ENCODE measurements at places on chromosomes 6 and 20.

GRCh38 chr6:128007658-128008057 is 106.8 kb upstream of the THEMIS start:
- no peak for DNase-seq

DNA sequence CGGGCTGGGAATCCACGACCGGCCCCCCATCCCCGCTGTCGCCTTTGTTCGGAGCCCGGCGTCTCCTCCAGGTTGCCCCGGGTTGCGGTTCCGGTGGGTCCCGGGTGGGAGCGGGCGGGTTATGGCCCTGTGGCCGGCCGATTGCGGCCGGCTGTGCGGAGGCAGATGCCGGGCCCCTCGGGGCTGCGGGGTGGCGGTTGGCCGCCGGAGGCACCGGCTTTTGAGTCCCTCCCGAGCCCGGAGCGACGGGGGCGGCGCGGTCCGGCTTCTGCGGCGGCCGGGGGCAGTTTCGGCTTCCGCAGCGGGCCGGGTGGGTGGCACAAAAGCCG is 431 bp downstream of the LOC128125822 start:
- DNase-seq: no peak

- DNase-seq: no peak
Observed at GRCh38 chr20:16363506-16364319, 209.5 kb downstream of the KIF16B start.

- DNase-seq: no peak
Observed at GRCh38 chr6:88301888-88302768, 136.0 kb upstream of the CNR1 start.

- no peak for DNase-seq
Observed at GRCh38 chr6:63321821-63322220, 2.0 kb upstream of the LGSN start.

GRCh38 chr20:16113736-16114135 is 459.5 kb downstream of the KIF16B start:
- no peak for DNase-seq

GRCh38 chr6:98909236-98909635 is 38.5 kb downstream of the FBXL4 start:
- no peak for DNase-seq

DNA sequence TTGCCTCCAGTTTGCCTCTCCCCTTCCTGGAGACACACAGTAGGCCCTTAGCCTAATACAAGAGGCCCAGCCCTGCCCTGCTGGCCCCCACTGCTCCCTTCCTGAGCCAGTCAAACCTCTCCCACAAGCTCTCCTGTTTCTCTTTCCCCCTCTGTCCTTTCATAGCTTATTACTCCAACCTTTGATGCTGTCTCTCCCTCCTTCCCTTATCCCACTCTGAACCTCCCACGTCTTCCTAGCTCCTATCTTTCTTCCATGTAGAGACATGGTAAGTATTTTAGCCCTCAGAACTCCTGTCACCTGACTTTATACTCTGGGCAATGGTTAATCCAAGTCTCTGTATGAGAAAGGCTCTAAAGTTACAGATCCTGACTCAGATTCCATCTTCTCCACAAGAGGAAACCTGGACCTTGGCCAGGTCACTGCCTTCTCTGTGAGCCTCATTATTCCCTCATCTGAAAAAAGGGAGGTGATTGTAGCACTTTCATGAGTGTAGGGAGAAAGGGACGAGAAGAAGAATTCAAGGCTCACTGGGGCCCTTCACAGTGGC is 6.7 kb downstream of the TGIF2 start:
- no peak for DNase-seq

DNA sequence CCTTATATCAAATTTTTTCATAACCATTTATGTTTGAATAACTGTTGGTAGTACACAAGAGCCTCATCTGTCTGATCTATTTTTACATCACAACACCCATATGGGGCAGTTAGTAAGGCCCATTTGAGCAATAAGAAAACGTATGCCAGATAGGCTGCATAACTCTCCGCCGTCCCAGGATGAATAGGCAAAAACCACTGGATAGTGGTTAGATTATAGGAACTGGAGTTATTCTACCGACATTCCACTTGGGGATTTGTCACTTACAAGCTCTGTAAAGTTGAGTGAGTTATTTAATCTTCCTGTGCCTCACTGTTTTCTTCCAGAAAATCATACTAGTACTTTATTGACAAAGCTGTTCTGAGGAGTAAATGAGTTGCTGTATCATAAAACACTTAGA is 881.9 kb downstream of the QKI start:
- no peak for DNase-seq

DNA sequence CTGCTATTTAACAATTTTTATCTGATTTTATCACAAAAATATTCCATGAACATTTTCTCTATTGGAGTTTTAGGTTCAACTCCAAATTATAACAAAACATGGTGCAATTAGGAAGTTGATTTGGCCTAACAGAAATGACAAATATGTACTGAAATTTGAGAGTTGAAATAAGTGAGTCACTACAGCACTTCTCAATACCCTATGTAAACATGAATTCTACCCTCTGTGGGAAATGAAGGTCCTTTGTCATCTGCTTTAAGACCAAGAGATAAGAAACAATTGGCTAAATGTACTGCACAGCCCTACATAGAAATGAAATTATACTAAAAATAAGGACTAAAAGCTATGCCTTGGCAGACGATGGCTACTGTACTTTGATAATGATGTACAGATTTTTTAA is 86.2 kb upstream of the BEND6 start:
- DNase-seq: peak; percentile 76

DNA sequence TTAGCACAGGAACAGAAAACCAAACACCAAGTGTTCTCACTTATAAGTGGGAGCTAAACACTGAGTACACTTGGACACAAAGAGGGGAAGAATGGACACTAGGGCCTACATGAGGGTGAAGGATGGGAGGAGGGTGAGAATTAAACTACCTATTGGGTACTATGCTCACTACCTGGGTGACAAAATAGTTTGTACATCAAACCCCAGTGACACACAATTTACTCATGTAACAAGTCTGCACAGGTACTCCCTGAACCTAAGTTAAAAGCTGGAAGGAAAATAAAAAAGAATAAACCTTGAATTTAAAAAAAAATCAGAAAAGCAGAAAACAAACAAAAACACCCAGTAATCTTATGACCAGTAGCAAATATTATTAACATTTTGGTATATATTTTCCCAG is 188.6 kb downstream of the TFAP2B start:
- DNase-seq: peak; percentile 48

DNA sequence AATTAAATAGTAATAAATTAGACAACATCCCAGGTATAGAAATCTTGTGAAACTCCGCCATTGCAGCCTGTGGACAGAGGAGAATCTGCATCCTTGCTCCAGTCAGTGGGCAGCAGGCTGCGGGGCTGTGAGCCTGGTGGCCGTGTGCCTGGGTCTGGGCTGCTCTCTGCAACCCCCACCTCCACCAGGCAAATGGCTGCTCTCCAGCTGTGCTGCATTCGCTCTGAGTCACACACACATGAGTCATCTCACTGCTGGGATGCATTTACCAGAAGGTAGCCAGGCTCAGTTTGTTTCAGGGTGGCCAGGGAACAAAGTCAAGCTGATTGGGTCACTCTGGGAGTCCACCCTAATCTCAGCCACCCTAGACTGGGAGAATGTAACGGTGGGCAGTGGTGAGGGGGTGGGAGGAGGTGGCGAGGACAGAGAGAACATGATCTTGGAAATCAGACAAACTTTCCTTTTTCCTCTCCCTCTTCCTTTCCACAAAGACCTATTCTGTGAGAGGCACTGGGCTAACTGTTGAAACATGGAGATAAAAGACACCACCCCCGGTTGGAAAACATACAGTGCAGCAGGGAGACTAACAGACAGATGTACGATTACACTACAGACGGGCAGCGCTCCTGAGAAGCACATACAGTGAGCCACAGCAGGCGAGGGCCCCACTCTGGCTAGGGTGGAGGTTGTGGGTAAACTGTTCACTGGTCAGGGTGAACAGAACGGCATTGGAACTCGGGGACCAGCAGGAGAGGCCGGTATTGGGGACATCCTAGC is 59.2 kb downstream of the TRAM2 start:
- DNase-seq: peak; percentile 91

DNA sequence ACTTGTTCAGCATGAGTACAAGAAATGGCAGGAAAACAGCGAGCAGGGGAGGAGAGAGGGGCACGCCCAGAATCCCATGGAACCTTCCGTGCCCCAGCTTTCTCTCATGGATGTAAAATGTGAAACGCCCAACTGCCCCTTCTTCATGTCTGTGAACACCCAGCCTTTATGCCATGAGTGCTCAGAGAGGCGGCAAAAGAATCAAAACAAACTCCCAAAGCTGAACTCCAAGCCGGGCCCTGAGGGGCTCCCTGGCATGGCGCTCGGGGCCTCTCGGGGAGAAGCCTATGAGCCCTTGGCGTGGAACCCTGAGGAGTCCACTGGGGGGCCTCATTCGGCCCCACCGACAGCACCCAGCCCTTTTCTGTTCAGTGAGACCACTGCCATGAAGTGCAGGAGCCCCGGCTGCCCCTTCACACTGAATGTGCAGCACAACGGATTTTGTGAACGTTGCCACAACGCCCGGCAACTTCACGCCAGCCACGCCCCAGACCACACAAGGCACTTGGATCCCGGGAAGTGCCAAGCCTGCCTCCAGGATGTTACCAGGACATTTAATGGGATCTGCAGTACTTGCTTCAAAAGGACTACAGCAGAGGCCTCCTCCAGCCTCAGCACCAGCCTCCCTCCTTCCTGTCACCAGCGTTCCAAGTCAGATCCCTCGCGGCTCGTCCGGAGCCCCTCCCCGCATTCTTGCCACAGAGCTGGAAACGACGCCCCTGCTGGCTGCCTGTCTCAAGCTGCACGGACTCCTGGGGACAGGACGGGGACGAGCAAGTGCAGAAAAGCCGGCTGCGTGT is 11.6 kb downstream of the TNFAIP3 start:
- no peak for DNase-seq

- peak; percentile 25 for DNase-seq
Observed at GRCh38 chr6:78231002-78231401, 578.2 kb downstream of the MEI4 start.

DNA sequence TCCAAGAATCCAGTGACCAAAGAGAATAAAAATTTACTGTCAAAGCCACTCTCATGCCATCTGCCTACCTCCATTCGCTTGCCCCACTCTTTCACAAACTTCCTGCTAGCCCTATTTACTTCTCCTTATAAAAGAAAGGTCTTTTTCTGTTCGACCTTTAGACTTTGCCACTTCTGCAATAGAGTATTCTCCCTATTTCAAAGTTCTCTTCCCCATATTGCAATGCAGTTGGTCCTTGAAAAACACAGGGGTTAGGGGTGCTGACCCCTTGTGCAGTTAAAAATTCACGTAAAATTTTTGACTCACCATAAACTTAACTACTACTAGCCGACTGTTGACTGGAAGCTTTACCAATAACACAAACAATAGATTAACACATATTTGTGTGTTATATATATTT is 15.0 kb downstream of the CCN2 start:
- no peak for DNase-seq
